ENCODE measurements at places on chromosomes 13 and 19.

DNA sequence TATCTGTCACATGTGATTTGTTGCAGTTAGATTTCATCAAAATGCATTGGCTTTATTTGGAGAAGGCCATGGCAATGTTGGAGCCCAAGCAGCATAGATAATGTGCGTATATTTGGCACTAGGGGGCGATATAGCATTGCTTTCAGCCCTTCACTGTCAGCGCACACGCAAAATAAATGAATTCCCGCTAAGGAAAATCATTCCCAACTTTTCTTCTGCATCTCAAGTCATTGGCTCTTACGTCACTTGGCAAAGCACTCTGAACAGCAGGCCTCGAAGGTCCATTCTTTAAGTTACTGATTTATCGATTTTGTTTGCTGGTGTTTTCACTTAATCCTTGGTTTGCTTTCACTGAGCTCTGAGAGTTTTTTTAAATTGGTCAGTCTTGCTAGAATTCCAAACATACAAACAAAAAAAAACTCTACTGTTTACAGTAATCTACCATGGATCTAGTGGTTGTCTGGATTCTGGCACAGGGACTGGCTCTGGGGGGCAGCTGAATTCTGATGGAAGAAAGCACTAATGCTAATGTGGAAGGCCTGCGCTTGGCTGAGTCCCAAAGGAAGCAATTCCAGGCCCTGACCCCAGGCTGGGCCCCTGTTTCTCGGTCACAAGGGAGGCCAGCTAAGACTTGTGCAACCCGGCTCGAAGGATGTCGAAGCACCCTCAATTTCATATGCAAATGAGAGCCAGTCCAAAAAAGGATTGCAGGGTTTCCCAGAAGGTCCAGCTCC is 97.7 kb upstream of the IPO5 start:
- DNase-seq, result no peak

DNA sequence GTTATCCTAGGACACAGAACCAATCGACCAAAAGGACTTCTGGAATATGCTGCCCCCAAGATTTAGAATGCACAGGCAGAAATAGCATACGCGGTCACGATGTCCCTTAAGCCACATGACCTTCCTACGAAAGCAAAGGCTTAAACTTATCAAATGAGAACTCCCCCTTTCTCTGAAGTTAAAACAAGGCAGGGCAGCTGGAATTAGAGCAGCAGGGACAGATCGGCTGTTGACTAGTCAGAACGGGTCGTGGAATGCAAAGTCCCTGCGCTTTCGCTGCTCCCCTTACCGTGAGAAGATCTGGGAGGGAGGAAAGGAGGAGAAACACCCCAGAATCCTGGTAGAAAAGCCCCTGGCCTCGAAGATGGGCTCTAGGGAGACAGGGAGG is 799 bp upstream of the USPL1 start:
- DNase-seq, result peak; percentile 40

- DNase-seq, result no peak
Observed at GRCh38 chr13:108777421-108778420, 148.3 kb downstream of the MYO16 start.

DNA sequence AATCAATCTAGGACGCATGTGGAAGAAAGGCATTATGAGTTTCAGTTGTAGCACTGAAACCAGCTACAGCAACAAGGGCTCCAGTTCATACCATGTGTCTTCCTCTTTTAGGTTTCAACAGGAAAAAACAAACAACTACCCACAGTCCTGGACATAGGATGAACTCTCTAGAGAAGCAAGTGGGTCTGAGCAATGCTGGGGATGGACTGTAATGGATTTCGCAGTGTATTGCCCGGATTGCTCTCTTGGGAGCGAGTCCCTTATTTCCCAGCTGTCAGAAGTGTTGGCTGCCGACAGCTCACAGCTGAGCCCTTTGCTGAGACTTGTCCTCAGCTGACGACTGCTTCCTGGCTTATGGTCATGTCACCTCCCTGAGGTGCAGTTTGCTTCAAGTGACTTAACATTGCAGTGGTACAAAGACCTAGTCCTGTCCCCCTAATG is 12.1 kb upstream of the MYCBP2 start:
- no peak for DNase-seq

GRCh38 chr19:32403291-32403995 is 2.1 kb upstream of the DPY19L3 start:
- DNase-seq, result no peak

DNA sequence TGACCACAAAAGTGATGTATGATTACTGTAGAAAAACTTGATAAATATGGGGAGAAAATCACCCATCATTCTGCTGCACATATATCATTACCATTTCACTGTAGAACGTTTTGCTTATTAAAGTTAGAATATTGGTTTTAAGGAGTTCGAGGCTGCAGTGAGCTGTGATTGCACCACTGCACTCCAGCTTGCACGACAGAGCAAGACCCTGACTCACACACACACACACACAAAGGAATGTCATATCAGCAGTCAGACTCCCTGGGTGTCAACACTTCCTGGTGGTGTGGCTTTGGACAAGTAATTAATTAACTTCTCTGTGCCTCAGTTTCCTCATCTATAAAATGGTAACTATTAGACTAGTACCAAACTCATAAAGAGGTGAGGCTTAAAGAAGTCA is 11.3 kb upstream of the PNMA8A start:
- DNase-seq, result no peak

GRCh38 chr19:18879579-18880373 is 16.2 kb downstream of the CERS1 start:
- no peak for DNase-seq

GRCh38 chr13:39957868-39958677 is 302.6 kb downstream of the COG6 start:
- no peak for DNase-seq

- no peak for DNase-seq
Observed at GRCh38 chr13:83350569-83350968, 531.7 kb downstream of the SLITRK1 start.
